ENCODE measurements at places on chromosomes 7 and 10. TPM values are rescaled to one million over a fixed set of nuclear protein-coding genes. Genes with fewer than 3 reads are reported as not detected.

DNA sequence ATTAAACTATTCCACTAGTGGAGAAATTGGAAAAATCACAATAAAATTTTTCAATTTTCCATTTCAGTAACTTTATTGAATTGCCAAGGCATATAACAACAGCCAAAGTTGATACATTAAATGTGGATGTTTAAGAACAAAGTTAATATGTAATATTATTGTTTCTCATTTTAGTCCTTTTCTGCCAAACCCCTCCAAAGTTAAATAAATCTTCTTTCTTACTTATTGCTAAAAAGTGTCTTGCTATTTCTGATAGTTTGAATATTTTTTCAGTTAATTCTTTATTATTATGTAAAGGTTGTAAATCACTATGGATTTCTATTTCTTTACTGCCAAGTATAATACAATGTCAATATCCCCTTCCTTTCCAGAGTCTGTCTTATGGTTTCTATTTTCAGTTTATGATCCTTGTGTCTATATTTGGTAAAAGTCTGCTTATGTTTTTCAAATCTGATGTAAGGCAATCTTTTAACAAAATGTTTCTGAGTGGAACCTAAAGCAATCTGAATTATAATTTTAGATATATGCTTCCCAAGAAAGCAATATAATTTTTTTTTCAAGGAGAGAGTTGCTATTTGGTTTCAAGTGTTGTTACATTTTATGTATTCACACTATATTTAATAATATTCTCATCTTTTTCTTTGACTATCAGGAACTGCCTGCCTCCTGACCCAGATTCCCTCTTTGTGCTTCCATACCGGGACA is 80.3 kb upstream of the RHOBTB1 start:
- no peak for DNase-seq

GRCh38 chr7:20063644-20064043 is 153.5 kb downstream of the MACC1 start:
- DNase-seq: no peak

- DNase-seq: peak; percentile 16
Measured at GRCh38 chr10:34473174-34474008, 341.7 kb downstream of the PARD3 start.

GRCh38 chr10:98492763-98493162 is 46.0 kb upstream of the HPS1 start:
- DNase-seq: no peak

Gene RBP4
- 0.37 TPM for total RNA-seq

Gene OR2A2
- total RNA-seq: not detected

GRCh38 chr7:16758631-16759611 is 5.4 kb downstream of the TSPAN13 start:
- DNase-seq: no peak

Gene STK31
- not detected for total RNA-seq

Gene CCDC172
- not detected for total RNA-seq

Gene HTR7
- total RNA-seq: 20.5 TPM

- peak; percentile 89 for DNase-seq
Measured at GRCh38 chr7:18117482-18117881, 89.8 kb upstream of the PRPS1L1 start.

DNA sequence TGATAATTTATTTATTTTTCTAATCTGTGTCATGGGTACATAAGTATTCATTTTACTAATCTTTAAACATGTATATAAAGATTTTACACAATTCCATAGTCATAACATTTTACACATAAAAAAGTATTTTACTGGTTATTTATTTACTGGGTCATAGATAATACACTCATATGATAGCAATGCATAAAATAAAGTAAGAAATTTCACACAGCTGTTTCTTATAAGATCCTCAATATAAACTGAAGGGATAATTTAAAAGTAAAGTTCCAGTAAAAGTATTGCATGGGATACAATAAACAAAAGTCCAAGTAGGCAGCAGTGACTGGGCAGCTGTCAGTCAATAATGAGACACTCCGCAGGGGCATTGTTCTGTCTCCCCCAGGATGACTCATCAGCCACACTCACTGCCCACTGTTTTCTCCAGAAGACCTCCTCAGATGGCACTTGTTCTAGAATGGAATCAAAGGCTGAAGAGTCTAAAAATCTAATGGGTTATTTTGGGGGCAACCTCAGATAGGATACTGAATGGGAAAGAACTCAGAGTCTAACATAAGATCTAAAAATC is 32.7 kb downstream of the DPY19L1 start:
- DNase-seq: peak; percentile 66

Gene PLPP4
- 69.2 TPM for total RNA-seq

Gene NEUROG3
- not detected for total RNA-seq

- peak; percentile 17 for DNase-seq
Measured at GRCh38 chr7:84617265-84618030, 422.9 kb upstream of the SEMA3A start.

GRCh38 chr10:97964748-97965147 is 65.7 kb downstream of the CRTAC1 start:
- DNase-seq: no peak

Gene LIPJ
- total RNA-seq: not detected

Gene GDF10
- total RNA-seq: not detected

- DNase-seq: peak; percentile 57
Measured at GRCh38 chr7:18257711-18258110, 230.1 kb upstream of the PRPS1L1 start.

Gene OR2F2
- total RNA-seq: not detected

- DNase-seq: peak; percentile 52
Measured at GRCh38 chr7:50706469-50706937, 76.2 kb downstream of the GRB10 start.

DNA sequence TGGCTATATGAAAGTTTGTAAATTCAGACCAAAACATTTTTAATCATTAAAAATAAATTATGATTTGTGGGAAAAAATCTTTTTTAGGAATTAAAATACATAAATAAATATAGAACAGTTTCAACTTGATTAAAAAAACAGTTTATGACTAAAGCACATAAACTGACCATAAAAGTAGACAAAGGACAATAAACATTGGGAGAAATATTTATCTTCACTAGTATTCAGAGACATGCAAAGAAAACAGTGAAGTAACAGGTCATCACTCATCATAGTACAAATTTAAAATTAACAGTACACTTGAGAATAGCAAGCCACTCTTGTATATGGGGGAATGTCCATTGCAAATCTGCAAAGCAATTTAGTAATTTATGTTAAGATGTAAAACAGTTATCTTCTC is 28.0 kb upstream of the CELF2 start:
- DNase-seq: no peak

DNA sequence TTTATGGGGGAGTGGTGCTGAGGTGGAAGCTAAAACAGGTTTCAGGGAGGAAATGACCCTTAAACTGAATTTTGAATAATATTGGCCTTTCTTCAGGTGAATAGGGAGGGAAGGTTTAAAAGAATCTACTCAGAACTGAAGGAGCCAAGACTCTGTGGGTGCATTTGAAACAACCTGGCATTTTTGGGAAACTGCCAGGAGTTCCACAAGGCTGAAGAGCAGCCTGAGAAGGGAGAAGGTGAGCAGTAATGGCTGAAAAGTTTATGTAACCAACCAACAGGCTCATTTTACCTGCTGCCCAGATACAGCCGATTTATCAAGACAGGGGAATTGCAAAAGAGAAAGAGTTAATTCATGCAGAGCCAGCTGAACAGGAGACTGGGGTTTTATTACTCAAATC is 4.0 kb upstream of the PANK1 start:
- DNase-seq: no peak

Gene HACD1
- 37.5 TPM for total RNA-seq

- no peak for DNase-seq
Measured at GRCh38 chr10:30034433-30035137, 24.8 kb downstream of the JCAD start.

DNA sequence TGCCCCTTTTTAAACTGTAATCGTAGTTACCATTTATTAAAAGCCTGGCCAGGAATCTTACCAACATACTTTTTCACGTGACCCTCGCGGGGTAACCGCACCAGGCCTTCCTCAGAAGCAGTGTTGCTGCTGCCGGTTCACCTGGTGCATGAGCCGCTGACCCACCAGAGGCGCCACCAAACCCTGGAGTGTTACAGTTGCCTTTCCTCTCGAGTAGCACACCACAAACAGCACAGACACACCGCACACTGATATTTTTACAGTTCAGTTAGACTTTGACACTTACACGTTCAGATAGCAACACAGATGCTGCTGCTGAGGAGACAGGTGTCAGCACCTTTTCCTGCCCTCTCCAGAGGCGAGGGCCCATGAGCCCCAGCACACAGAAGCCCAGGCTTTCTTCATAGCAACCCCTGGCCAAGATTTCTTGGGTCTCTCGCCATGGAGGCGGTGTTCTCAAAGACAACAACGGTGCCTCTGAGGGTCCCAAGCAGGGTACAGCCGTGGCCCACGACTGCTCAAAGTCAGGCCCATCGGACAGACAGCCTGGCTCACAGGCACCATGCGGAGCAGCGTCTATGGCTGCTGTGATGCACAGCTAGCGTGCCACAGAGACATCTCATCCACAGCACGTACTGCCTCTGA is 123.1 kb downstream of the DIP2C start:
- DNase-seq: no peak

Gene METTL27
- total RNA-seq: 1.9 TPM

DNA sequence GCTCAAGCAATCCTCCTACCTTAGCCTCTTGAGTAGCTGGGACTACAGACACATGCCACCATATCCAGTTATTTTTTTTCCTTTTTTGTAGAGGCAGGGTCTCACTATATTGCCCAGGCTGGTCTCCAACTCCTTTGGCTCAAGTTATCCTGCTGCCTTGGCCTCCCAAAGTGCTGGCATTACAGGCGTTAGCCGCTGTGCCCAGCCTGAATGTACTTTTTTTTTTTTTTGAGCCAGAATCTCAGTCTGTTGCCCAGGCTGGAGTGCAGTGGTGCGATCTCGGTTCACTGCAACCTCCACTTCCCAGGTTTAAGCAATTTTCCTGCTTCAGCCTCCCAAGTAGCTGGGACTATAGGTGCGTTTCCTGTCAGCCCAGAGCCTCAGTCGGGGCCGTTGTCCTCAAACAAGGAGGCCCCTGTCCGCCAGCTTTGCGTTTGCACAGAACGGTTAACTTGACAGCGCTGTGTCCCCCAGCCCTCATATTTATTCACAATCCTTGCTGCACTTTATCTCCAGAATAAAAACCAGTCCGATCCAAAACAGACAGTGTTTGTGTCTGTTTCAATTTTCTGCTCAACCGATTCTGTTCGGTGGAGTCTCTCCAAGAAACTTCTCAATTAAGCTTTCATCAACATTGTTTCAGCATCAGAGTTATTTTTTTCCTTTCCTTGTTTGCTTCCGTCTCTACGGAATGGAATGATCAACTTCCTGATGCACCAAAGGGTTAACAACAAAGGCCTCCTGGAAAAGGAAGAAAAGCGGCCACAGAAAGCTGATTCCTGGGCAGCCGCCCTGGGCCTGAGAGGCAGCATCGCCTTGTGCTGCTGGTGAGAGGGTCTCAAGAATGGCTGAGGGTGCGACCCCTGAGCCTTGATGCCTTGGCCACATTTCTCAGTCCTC is 64.5 kb downstream of the PDIA4 start:
- peak; percentile 56 for DNase-seq

DNA sequence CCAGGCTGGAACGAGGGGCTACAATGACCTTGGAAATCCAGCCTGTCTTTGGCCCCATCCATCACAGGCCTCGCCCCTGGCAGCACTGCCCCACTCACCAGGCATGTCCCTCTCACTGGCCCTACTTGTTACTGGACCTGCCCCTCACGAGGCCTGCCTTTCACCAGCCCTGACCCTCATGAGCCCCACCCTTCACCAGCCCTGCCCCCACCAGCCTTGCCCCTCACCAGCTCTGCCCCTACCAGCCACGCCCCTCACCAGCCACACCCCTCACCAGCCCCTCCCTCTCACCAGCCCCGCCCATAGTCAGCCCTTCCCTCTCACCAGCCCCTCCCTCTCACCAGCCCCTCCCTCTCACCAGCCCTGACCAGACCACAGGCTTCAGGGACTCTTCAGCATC is 57.8 kb downstream of the COL26A1 start:
- no peak for DNase-seq

- DNase-seq: no peak
Measured at GRCh38 chr7:68573271-68574005, 1024.8 kb upstream of the AUTS2 start.

DNA sequence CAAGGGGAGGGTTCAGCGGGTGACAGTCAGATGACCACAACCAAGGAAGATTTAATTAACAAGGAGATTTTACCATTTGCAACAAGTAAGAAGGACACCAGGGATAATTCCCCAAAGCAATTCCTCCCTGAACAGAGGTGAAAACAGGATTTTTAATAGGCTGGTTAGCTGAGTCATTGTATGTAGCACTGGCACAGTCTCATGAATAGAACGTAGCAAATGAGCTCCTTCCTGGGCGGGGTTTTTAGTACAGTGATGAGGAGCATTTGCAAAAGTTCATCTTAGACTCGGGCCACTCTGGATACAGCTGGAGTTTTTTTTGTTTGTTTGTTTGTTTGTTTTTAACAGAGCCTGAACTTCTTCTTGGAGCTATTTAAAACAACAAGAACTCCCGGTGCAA is 39.0 kb downstream of the TAC1 start:
- DNase-seq: peak; percentile 42

- no peak for DNase-seq
Measured at GRCh38 chr10:12327074-12327473, 22.3 kb upstream of the CAMK1D start.

Data from M059J (cell line).